ENCODE measurements at places on chromosomes 5 and 9.

DNA sequence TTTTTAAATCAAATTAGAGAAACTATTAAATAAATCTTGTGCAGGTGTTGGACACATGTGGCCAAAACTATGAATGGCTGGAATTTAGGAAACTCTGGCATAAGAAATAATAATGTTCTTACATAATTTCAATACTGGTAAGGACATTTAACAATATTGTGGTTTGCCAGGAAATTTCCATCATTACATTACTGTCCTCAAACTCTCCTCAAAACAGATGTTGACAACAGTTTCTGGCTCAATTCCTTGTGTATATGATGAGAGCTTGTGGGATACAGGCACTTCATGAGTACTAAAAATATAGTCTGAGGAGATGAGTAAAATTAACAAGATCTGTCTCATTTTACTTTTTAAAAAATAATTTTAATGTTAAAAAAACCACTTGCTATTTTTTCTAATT lies 27.9 kb downstream of the MCTP1 start:
- no peak for DNase-seq

GRCh38 chr9:78289474-78289873 lies 7.5 kb upstream of the PSAT1 start:
- DNase-seq: no peak

DNA sequence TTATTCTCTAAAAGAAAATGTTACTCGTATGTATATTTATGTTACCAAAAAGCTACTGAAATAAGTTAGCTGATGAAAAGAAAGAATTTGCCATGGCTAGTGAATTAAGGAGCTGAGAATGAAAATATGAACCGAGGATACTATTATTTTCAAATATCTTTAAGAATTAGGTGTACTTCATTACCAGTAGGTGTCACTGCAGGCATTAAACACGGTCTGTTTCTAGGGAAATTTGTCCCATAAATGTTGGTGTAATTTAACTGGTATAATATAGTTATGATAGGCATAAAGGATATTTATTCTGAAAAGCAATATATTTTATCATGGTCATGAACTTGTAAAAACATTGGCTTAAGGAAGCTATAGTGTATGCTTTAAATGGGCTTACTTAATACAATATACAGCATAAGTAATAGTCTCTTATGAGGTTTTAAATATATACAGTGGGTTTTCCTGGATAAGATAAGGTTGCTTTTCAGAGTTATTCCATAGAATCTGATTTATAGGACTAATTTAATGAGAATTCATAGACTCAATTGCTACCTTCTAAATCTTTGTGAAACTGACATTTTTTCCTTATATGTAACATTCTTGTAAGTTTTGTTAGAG lies 72.4 kb upstream of the MPDZ start:
- DNase-seq: no peak

GRCh38 chr5:52989781-52990527 lies 802 bp downstream of the ITGA2 start:
- peak; percentile 62 for DNase-seq

DNA sequence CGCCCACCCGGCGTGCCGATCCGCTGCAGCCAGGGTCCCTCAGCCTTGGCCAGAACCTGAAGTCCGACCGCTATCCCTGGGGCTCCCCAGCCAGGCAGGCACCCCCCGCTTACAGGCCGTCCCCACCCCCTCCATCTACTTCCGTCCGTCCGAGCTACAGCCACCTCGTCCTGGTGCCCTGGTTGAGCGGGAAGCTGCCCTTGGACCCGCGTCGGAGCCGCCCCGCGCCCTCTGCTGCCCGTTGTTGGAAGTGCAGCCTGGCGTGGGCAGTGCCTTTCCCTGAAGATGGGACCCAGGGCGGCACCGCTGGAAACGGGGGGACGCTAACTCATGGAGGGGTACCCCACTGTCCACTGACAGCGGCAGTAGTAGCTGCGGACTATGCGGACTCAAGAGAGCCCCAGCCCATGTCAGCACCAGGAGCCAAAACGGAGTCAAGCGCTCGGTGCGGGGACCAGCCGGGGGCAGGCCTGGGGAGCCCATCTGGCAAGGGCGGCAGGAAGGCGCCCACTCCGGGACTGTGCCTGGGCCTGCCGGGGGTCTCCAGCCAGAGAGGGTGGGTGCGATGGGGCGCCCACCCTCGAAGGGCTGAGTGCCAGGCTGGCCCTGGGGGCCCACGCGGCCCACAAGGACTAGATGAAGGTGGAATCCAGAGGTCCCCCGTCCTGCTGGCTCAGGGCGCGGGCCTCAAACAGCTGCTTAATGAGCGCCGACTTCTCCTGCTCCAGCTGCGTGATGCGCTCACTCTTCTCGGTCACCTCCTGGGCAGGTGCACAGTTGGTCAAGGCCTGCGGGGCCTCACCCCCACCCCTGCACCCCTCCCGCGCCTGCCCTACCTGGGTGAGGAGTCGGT lies 6.1 kb downstream of the SAPCD2 start:
- peak; percentile 79 for DNase-seq
